ENCODE measurements at places on chromosomes 3 and 15.

DNA sequence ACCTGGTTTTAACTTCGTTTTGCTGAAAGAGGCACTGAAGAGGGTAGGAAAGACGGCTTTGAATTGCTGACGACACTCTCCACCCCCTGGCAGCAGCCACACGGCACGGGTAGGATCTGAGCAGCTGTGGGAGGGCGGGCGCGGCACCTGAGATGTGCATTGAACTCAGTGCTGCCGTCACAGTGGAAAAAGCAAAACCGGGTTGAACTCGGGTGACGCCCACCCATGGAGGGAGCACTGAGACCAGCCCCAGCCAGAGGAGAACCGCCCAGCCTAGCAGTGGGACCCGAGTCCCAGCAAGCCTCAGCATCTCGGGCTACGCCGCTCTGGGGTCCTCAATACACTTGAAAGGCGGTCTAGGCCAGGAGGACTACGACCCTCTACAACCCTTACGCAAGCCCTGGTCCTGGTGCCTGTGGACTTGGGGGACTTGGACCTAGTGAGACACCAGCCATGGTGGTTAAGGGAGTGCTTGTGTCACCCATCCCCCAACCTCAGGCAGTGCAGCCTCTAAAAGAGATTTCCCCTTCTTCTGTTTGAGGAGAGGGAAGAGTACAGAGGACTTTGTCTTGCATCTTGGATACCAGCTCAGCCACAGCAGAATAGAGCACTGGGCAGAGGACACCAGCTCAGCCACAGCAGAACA lies 50.0 kb upstream of the RPL35A start:
- DNase-seq = no peak

GRCh38 chr3:168002786-168003368 lies 92.8 kb downstream of the GOLIM4 start:
- no peak for DNase-seq

GRCh38 chr3:122642935-122643334 lies 37.7 kb upstream of the PARP14 start:
- DNase-seq = no peak

DNA sequence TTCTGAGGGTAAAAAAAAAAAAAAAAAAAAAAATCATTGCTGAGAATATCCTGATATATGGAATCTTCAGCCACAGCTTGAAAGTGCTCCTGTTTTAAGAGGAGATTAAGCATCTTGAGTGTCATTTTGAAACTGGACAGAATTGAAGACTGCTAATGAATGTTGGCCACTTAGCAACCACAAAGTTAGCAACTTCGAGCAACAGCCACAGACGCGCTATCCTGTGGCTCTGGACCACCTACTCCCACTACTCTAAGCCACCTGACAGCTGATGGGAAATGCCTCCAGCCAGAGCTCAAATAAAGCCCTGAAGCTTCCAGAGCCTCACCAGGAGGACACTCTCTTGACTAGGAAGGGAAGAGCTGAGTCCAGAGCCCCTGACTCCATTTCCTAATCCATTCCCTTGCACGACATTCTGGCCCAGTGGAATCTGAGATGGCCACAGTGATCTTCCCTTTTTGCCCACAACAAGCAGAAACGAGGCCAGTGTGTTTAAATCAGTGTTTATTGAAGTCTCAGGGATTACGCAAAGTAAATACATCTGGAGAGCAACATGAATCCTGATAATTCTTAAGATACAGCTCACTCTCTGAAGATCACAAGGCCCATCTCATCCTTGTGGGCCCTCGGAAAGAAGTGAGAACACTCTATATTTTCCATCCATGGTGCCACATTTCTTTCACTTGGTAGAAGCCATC lies 58.6 kb downstream of the TMEM212 start:
- DNase-seq = no peak

GRCh38 chr3:29397406-29397805 lies 116.5 kb downstream of the RBMS3 start:
- no peak for DNase-seq

DNA sequence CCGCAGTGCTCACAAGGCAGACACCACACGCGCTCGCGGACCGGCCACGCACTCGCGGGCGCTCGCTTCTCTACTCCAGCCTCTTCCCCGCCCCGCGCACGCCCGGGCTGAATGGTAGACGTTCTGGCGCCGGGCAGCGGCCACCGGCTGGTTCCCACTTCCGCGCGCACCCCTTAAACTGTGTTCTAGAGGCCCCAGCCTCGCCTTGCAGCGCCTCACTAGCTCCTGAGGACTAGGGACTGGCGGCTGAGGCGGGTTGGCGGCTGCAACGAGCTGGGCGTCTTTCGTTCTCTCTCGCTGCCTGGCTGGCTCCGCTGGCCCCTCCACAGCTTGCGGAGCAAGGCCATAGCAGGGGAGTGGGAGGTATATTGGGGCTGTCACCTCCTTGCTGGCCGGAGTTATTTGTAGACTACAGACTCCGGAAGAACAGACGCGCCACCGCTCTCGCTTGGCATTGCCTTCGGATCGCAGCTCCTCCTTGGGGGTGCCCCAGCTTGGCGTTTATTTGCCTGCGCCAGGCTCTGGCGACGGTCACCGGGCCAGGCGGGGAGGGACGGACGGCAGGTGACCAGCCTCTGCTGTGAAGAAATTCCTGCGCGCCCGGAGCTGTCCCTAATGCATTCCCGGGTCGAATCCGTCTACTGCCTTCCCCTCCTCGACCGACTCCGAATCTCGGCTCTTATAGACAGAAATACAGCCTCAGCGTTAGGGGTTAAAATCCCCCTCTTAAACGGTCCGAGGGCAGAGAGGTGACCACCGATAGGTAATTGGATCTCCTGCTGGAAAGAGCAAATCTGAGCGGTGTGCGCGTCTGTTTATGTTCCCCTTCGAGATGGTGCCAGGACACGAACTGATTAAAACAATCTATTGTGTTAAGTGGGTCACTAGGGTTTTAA lies 1.3 kb downstream of the GREM1 start:
- no peak for DNase-seq

GRCh38 chr3:65729973-65730372 lies 308.7 kb downstream of the MAGI1 start:
- no peak for DNase-seq

- no peak for DNase-seq
Measured at GRCh38 chr3:99645277-99646106, 7.1 kb downstream of the COL8A1 start.

DNA sequence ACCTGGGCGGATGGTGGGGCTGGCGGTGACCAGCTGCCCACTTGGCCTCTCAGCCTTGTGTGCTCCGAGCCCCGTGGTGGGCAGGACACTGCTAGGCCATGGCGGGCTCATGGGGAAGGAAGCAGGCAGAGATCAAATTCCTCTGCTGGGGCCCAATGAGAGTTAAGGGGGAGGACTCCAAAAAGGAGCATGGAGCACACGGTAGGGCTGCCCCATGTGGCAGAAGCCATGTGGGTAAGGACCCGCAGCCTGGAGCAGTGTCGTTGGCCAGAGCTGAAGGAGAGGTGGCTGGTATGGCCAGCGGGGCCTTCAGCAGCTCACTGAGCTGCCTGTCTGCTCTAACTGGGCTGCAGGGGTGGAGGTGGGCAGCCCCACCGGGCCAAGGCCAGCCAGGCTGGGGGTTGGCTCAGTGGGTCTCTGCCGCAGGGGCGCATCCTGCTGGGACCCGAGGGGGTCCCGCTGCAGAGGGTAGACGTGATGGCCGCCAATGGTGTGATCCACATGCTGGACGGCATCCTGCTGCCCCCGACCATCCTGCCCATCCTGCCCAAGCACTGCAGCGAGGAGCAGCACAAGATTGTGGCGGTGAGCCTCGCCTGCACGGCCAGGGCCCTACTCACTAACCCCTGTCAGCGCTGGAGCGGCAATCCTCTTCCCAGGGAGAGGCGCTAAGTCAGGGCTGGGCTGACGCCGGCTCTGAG lies 11.3 kb downstream of the STAB1 start:
- DNase-seq = no peak

GRCh38 chr3:168888781-168889180 lies 774.7 kb downstream of the MECOM start:
- no peak for DNase-seq

DNA sequence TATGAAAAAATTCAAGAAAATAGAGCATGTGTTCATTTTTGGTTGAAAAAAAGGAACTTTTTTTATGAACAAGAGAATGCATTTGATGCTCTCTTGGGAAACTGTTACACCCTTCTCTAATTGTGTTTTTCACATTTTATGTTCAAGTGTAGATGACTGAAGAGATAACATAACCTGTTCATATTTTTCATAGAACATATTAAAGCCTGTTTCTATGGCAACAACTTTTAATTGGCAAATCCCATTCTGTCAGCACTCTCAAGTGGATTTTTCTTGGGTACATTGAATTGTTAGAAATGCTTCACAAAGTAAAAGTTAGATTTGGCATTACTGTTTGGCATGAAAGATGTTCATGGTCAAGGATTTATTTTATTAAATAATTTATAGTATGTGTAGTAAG lies 117.5 kb downstream of the MBNL1 start:
- no peak for DNase-seq

- DNase-seq = no peak
Measured at GRCh38 chr3:106245400-106245799, 376.6 kb upstream of the CBLB start.

- DNase-seq = no peak
Measured at GRCh38 chr3:71951361-71951760, 166.4 kb upstream of the PROK2 start.

GRCh38 chr3:79246875-79247724 lies 520.7 kb downstream of the ROBO1 start:
- no peak for DNase-seq

- no peak for DNase-seq
Measured at GRCh38 chr3:171574556-171575240, 114.5 kb upstream of the TNIK start.

- no peak for DNase-seq
Measured at GRCh38 chr3:141426404-141427034, 58.2 kb downstream of the ZBTB38 start.

DNA sequence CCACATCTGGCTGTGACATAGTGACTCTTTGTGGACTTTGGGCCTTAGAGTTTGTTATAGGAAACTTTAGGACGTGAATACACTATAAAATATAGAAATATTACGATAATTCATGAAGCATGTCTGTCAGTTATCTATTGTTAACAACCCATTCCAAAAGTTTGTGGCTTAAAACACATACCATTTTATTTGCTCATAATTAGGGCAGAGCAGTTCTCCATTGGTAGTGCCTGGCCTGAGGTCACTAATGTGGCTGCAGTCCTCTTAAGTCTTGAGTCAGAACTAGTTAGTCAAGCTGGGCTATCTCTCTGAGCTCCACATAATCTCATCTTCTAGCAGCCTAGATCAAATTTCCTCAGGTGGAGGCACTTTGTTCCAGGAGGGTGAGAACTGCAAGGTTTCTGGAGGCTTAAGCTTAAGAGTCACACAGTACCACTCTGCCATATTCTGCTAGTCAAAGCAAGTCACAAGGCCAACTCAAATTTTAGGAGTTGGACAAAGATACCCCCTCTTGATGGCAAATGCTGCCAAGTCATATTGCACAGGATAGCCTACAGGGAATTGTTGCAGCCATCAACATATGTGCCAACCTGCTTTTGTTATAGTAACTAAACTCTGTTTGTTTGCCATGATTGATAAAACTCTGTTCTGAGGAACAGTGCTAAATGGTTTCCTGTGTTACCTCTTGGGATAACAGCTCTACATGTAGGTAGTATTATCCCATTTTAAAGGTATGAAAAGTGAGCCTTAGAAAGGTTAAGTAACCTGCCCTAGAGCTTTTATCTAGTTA lies 8.7 kb downstream of the ATXN7 start:
- peak; percentile 14 for DNase-seq

GRCh38 chr15:85116925-85117646 lies 135.4 kb downstream of the PDE8A start:
- DNase-seq = no peak

GRCh38 chr3:144350125-144350524 lies 378.5 kb downstream of the DIPK2A start:
- DNase-seq = no peak

GRCh38 chr15:70494517-70494851 lies 268.9 kb downstream of the UACA start:
- DNase-seq = no peak

- DNase-seq = no peak
Measured at GRCh38 chr3:177981576-177981975, 554.7 kb upstream of the KCNMB2 start.

DNA sequence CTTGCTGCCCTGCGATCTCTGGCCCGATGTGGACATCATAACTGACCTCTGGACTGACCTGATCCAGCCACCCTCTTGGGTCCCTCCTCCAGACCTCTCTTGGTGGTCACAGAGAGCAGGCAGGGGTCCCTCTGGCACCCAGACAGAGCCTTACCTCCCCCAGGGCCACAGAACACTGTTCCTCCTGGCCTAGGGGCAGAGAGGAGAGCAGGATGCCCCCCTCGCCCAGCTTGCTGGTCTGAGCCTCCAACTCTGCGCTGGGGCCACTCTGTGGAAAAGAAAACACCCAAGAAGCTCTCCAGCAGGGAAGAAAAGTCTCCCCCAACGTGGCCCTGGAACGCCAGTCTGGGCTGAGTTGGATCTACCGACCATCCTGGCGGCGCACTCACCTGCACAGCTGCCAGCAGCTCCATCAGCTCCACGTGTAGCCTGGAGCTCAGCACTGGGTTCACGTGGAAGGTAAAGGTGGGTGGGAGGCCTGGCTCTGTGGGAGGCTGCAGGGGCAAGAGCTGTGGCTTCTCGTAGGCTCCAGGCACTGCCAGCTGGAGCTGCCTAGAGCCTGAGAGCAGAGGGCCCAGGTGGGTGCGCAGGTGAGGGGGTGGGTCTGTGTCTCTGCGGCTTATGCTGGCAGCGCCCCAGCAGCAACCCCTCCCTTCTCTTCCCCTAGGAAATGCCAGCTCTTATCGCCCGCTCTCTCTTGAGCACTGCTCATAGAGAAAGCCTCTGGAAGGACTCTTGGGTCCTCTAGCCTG lies 6.0 kb downstream of the PLA2G4F start:
- DNase-seq = no peak

GRCh38 chr3:179036226-179036625 lies 35.4 kb downstream of the ZMAT3 start:
- DNase-seq = no peak

DNA sequence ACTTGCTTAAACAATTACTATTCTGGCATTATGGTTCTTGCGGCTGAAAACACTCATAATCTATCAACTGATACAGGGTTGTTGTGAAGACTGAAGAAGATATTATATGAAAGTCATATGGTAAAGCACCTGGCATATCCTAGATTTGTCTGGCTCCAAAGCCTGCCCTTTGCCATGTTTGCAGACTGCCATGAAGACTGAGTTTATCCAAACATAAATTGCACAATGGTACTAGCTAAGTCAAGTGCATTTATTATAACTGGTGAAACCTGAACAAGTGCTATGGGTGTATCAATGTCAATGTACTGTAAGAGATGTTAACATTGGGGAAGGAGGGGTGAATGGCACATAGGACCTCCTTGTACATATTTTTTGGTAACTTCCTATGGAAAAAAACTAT lies 87.4 kb upstream of the MEX3B start:
- DNase-seq = peak; percentile 60

DNA sequence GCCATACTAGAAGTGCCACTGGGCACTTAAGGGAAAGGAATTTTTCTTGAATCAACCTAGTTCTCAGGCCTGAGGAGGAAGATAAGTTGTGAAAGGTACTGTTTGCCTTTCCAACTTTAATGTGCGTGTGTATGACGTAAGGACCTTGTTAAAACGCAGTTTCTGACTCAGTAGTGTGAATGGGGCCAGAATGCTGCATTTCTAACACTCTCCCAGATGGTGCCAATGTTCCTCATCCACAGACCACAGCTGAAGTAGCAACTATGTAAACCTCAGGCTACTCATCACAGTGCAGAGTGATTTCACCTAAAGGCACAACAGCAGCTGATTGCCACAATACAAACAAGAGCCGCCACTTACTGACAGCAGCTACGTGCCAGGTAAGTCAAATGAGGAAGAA lies 103.6 kb downstream of the OTOL1 start:
- DNase-seq = peak; percentile 90

GRCh38 chr3:32892625-32893598 lies 58.5 kb upstream of the CCR4 start:
- no peak for DNase-seq
